ENCODE measurements at places on chromosomes 12 and 14. TPM values are rescaled to one million over a fixed set of nuclear protein-coding genes. Genes with fewer than 3 reads are reported as not detected.

The SERPINA3 gene
- 11.1 TPM for total RNA-seq

The FOXG1 gene
- total RNA-seq: not detected

The GALNT6 gene
- total RNA-seq: 61.9 TPM

The AICDA gene
- 0.48 TPM for total RNA-seq

The PRB2 gene
- not detected for total RNA-seq

The CLEC2A gene
- total RNA-seq: not detected

The MYF5 gene
- total RNA-seq: not detected

The UNC79 gene
- under 0.01 TPM for total RNA-seq

The HHIPL1 gene
- total RNA-seq: 0.21 TPM

The KRT73 gene
- total RNA-seq: not detected

The KRT83 gene
- under 0.01 TPM for total RNA-seq

The RAD9B gene
- total RNA-seq: 0.21 TPM

The ALG10 gene
- 6.2 TPM for total RNA-seq

The GYS2 gene
- not detected for total RNA-seq
